ENCODE measurements at places on chromosomes 2 and 18.

DNA sequence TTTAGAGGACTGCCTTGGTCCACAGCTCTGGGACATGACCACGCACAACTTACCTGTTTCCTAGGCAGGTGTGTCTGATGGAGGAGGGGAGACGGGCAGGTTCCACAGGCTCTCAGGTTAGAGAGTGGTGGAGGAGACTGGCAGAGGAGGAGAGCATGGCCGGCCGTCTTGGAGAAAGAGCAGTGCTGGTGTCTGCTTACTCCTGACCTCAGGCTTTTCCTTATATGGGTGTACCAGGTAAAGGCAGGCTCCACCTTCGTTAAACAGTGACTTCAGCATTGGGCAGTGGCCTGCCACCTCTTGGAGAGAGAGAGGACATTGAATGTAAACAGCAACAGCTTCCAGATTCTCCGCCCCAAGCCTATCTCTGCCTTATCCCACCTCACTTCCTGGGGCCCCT lies at the start of gene CAPN13:
Gene CAPN13, minus strand, starts transcription at position 198 of the 400 bp plus-strand sequence. CDS start 20,121 bp downstream, outside the sequence.
- no peak for DNase-seq

GRCh38 chr2:174024524-174025270 lies 59.5 kb upstream of the SP3 start:
- DNase-seq, result no peak

- DNase-seq, result no peak
Observed at GRCh38 chr2:232667989-232668583, 29.0 kb upstream of the GIGYF2 start.

DNA sequence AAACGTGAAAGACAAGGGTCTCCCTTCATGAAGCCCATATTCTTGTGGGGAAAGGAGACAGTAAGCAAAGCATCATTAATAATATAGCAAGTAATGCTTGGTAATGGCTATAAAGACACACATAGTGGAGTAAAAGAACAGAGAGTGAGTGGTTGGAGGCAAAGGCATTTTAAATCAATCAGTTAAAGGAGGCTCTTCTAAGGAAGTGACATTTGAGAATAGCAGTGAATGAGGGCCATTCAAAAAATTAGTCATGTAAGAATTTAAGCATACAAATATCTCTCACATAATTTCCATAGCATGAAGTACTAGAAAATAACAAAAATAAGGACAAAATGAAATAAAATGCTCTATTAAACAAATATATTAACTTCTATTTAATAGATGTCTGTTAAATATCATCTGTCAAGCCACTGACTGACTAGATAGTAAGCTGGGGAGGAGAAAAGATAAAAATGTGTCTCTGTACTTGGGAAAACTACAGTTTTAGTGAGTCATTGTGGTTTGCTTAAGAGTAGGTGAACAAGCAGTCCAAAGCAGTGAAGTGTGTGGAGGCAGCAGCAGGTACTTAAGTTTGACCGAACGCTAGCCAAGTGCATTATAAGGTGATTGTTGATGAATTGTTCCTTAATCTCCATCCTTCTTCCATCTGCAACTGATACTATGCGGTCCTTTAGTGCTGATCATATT lies 160.1 kb downstream of the PARD3B start:
- no peak for DNase-seq

- no peak for DNase-seq
Observed at GRCh38 chr18:9115984-9116383, 13.5 kb downstream of the NDUFV2 start.

GRCh38 chr2:133209325-133209724 lies 358.9 kb downstream of the NCKAP5 start:
- DNase-seq, result no peak

- DNase-seq, result no peak
Observed at GRCh38 chr2:70779491-70779890, 11.0 kb downstream of the FIGLA start.

- no peak for DNase-seq
Observed at GRCh38 chr18:50331691-50332090, 43.2 kb upstream of the SKA1 start.

DNA sequence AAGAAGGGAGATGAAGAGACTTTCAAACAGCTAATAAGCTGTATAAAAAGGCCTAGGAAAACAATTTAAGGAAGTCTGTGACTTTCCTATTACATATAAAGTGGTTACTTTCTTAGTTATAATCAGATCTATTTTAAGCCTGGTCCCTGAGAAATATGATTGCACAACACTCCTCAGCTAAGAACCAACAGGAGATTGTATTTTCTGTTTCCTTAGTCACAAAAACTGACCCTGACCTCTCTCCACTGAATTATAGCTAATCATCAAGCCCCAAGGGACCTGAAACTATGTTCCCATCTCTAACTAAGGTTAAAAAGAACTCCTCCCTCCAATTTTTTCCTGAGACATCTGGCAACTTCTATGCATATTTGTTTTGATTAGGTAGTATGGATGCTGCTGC lies 106.9 kb downstream of the ROCK1 start:
- DNase-seq, result no peak

DNA sequence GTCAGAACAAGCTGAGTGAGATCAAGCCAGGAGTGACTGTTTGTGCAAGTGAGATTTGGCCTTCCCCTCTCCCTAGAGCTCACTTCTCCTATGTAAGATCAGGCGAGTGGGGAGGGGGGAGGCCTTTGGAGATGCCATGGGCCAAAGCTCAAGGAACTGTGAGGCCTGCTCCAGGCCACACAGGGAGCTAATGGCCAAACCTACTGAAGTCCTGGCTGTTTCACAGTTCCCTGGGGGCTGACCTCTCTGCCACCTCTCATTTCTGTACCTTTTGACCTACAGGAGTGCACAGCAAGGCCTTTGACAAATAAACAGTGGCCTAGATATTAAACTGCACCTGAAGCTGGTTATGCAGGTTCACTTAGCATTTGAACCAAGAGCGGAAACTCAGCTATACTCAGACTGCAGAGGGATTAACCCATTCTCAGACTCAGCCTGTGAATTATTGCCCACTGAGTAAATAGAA lies 235.0 kb upstream of the NT5C1B start:
- DNase-seq, result no peak

DNA sequence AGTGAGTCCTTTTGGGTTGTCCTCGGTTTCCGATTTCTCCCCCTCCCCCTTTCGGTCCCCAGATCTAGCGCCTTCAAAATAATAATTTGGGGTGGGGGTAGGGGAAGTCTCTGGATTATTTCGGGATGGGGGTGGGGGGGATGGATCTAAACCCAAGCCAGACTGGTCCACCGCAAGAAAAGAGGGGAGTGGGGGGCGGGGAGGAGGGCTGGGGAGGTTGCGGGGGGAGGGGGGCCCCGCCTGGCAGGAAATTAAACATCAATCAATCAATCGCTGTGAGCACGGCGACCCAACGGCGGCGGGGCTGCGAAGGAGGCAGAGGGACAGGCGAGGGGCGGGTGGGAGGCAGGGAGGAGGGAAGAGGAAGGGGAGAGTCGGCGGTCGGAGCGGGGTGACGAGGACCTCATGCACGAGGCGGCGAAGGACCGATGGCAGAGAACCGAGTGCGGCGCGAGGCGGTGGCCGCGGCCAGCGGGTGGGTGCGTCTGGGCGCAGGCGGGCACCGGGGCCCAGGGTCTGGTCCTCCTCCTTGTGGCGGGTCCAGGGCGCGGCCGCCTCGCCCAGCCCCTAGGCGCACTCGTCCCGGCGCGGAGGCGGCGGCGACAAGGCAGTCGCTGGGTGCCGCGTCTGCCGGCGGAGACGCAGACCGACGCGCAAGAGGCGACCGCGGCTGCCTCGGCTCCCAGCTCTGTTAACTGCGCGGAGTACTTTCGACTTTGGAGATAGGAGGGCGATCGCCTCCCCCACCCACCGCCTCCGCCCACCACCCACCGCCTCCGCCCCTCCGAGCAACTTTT lies 468 bp upstream of the SATB2 start:
- DNase-seq, result no peak

- no peak for DNase-seq
Observed at GRCh38 chr2:126239320-126239955, 416.5 kb upstream of the GYPC start.

- no peak for DNase-seq
Observed at GRCh38 chr2:236935083-236935482, 150.6 kb upstream of the COPS8 start.

GRCh38 chr2:170098626-170099312 lies 79.2 kb upstream of the MYO3B start:
- DNase-seq, result no peak

GRCh38 chr2:241114836-241115235 lies 12.7 kb upstream of the MTERF4 start:
- DNase-seq, result no peak

DNA sequence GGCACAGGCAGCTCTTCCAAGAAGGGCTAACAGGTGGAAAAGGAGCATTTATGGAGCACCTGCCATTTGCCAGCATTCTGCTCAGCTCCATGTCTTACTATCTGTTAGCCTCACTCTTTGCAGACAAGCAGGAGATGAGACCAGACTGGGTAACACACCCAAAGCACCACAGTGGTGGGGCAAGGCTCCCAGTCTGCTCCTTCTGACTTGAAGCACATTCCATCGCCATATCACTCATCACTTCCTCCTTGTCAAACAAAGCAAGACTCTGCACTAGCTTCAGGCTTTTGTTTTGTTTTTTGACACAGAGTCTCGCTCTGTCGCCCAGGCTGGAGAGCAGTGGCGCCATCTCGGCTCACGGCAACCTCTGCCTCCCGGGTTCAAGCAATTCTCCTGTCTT lies 182.8 kb downstream of the MGAT5 start:
- DNase-seq, result no peak

DNA sequence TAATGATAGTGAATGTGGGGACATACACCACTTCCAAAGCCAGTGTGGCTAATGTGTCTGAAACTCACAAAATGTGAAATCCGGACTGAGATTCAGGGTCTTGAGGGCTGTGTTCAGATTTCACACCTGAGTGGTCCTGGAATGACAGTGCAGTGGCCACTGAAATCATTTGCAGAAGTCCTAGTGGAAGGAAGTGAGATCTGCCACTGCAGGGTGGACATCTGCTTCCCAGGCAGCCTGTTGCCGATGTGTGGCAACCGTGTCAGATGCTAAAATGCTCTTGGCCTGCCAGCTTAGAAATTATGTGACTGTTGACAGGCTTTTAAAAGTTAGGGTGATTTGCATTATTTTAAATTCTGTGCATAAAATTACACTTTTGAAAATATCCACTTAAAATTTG lies 77.8 kb upstream of the TMEM200C start:
- no peak for DNase-seq

DNA sequence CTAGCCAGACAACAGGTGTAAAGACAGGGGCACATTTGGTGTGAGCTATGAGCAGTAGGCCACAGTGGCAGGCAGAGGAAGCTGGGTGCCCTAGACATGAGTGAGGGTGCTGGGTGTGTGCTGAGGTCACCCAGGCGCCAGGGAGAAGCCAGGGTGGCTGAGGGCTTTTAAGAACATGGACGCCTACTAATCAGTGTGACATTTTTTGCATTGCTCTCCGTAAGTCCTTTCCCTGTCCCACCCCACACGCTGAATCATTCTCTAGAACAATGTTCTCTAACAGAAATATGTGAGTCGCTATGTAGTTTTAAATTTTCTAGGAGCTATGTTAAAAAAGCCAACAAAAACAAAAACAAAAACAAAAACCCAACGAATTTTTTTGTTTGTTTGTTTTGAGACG lies 204.5 kb upstream of the REV1 start:
- DNase-seq, result no peak

- no peak for DNase-seq
Observed at GRCh38 chr2:3456125-3456524, 63.2 kb downstream of the ADI1 start.

GRCh38 chr2:205889114-205889513 lies 196.9 kb downstream of the INO80D start:
- no peak for DNase-seq

GRCh38 chr2:42051543-42052235 lies 3.9 kb downstream of the PKDCC start:
- no peak for DNase-seq

DNA sequence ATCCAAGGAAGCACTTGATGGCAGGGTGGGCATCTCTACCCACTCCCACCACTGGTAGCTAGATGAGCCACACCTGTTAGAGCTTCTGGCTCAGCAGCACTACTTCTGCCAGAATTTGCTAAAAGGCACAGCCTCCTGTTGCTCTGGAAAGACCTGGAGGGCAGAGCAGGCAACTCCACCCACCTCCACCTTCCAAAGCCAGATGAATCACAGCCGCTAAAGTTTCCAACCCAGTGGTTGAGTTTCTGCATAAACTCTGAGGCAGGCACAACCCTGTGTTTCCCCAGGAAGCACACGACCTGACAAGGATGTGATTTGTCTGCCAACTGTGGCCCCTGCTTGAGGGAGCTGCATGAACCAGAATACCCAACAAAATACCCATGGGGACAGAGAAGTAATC lies 111.6 kb upstream of the GCFC2 start:
- DNase-seq, result no peak

- DNase-seq, result no peak
Observed at GRCh38 chr18:1760901-1761300, 810.4 kb downstream of the METTL4 start.

- DNase-seq, result no peak
Observed at GRCh38 chr2:191907545-191907944, 60.7 kb upstream of the CAVIN2 start.

DNA sequence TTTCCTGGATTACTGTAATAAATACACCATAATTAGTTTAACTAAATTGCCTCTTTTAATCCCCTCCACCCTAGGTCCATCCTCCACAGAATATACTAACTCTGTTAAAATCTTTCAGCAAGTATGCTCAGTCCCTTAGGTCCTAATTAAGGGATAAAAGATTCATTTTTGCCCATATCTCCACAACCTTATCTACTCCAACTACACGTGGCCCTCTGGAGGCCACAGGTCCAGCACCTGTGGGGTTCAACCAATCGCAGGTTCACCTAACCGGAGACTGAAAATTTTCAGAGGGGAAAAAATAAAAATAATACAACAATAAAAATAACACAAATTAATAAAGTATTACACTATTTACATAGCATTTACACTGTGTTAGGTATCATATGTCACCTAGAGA lies 86.4 kb downstream of the MAP4K3 start:
- DNase-seq, result no peak

DNA sequence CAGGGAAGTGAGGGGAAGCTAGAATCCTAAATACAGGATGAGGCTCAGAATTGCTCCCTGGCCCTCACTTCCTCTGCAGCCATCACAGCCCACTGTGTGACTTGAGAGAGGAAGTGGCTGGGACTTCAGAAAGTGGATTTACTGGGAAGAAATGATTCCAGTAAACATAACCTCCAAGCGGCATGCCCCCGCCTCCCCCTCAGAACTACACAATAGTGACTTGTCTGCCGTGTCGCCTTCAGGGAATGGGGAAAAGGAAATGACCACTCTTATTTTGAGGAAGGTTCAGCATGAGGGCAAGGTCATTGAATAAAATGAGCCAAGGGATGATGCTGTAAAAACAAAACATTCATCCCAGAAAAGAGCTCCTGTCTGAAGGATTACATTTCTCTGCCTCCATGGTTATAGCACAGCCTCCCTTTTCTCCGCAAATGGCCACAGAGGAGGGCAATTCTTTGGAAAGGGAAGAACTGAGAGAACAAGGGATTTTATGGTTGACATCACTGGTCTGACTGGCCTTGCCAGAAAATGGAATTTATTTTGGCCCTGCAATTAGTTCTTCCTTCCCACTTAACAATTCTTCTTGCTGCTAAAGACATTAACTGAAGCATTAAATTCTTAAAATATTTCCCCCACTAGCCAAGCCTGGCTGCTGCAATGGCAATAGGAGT lies 78.9 kb upstream of the DAPL1 start:
- DNase-seq, result no peak

GRCh38 chr2:160282063-160282580 lies 82.0 kb upstream of the ITGB6 start:
- no peak for DNase-seq
